ENCODE measurements at places on chromosomes 7 and 10. TPM values are rescaled to one million over a fixed set of nuclear protein-coding genes. Genes with fewer than 3 reads are reported as not detected.
A peak's percentile ranks its signal among the peaks of the same experiment; 100 is the strongest.

Gene HOXA3
- 92.8 TPM for total RNA-seq

DNA sequence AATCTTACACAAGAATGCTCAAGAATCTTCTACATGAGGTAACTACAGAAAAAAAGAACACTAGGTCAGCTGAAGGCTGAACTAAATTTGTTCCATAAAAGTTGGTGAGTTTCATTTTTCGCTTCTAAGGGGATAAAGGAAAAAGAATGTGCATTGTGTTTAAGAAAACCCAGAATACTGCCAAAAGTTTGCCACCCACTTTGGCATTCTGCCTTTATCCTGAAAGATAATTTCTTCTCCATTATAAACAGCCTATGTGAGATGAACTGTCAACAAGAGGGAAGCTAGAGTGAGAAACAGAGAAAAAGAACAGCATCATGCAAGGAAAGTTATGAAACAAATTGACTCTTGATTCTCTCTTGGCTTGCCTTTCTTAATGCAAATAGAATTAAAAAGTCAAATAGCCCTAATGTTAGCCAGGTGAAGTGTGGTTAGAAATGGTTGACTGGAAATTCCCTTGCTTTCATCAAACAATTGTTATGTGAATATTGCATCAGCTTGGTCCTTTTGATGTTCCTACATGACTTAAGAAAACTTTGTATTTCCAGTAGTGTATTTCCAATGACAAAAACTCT, 25.8 kb downstream of the STEAP1 start:
- DNase-seq, result no peak

- no peak for DNase-seq
Measured at GRCh38 chr10:52212802-52213201, 101.3 kb upstream of the DKK1 start.

Gene CABCOCO1
- total RNA-seq, result not detected

Gene ZNF138
- total RNA-seq, result 11.6 TPM

- peak; percentile 51 for DNase-seq
Measured at GRCh38 chr10:131845505-131846239, 55.1 kb upstream of the PPP2R2D start.

Gene ARID5B
- 55.2 TPM for total RNA-seq

GRCh38 chr10:28677888-28678686, 766 bp downstream of the BAMBI start:
- DNase-seq, result peak; percentile 72

GRCh38 chr7:32893207-32893524, 1.6 kb upstream of the KBTBD2 start:
- DNase-seq, result no peak

Gene MKI67
- 40.5 TPM for total RNA-seq

DNA sequence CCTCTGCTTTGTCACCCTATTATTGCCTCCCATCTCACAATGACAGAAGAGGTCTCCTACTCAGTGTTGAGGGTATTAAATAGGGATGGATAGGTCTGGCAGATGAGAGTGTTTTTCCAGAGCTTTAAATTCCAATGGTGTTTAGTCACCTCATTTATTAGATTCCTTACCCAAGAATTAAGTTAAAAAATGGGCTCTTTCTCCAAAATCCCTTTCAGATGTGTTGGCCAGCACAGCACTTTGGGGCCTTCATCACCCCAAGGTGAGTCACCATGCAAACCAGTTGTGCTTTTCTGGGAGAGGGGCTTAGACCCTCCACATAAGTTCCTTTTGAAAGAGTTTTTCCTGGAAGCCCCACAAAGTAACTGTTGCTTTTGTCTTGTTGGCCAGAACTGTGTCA, 78.4 kb downstream of the CYP26A1 start:
- DNase-seq, result no peak

Gene OR2F2
- total RNA-seq, result not detected

DNA sequence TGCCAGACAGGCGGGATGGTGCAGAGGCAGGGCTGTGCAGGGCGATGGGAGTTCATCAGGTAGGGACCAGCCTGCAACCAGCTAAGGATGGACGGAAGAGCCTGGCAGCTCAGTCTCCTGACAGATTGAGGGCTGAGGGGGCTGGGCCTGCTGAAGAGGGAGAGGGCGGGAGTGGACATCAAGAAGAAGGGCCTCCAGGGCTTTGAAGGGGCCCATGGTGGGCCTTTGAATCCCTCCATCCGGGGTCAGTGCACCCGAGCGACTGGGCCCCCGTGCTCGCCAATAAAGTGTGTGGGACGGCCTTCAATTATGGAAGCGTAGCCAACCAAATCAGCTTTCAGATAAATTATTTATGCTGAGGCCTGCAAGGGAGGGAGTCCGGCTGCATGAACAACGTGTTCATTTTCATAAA, 431.2 kb downstream of the RPS24 start:
- DNase-seq, result peak; percentile 58

GRCh38 chr10:35421553-35422178, 85.4 kb downstream of the CCNY start:
- DNase-seq, result no peak

Gene TMEM273
- not detected for total RNA-seq

GRCh38 chr7:95478272-95479037, 7.3 kb upstream of the ASB4 start:
- no peak for DNase-seq

DNA sequence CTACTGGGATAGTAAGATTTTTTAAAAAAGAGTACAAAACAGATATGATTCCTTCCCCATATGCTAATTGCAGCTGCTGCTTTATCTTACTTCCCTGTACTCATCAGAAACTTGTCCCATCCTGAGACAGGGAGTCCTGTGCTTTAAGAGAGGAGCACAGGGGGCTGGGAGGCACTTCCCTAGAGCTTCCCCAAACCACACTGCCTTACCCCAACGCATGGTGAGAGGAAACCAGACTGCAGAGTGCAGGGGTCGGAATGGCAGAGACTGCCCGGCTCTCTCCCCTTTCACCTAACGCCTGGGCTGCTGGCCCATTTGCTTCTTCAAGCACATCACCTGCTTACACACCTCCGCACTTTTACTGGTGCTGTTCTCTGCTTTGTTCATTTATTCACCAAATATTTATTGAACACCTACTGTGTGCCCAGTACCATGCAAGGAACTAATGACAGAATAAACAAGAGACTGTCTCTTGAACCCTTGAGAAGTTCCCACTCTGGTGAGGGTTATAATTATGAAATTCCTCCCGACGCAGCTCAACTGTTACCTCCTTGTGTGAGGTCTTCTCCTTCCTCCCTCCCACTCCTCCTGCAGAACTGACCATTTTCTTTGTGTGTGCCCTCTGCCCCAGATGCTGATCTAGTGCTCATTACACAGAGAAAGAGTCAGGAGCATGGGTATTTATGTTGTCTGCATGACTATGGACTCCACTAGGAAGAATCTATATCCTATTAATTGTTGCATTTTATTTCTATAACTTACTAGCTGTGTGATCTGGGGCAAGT, 289.7 kb downstream of the TCF7L2 start:
- DNase-seq, result no peak
